ENCODE measurements at places on chromosomes 5 and 9.
A peak's percentile ranks its signal among the peaks of the same experiment; 100 is the strongest.

- no peak for DNase-seq
Measured at GRCh38 chr5:31157720-31158119, 35.8 kb upstream of the CDH6 start.

- DNase-seq, result no peak
Measured at GRCh38 chr5:42270771-42271170, 152.5 kb upstream of the GHR start.

GRCh38 chr5:127930311-127930710 is 153.3 kb upstream of the SLC12A2 start:
- DNase-seq, result no peak

DNA sequence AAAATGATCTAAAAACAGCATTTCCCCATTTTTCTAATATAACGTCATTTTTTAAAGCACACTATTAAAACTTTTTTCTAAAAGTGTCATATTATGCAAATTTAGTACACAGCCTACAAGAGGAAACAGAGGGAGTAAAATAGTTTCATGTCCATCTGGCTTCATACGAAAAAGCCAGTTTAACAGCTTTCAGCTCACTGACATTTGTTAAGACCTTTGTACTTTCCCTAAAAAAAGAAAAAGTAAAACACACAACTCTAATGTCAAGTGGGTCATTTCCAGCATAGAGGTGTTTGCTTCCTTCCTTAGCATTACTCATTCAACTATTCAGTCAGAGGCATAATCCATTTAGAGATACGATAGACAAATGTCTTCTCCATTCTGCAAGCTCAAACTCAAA is 49.4 kb downstream of the ABHD17B start:
- no peak for DNase-seq

DNA sequence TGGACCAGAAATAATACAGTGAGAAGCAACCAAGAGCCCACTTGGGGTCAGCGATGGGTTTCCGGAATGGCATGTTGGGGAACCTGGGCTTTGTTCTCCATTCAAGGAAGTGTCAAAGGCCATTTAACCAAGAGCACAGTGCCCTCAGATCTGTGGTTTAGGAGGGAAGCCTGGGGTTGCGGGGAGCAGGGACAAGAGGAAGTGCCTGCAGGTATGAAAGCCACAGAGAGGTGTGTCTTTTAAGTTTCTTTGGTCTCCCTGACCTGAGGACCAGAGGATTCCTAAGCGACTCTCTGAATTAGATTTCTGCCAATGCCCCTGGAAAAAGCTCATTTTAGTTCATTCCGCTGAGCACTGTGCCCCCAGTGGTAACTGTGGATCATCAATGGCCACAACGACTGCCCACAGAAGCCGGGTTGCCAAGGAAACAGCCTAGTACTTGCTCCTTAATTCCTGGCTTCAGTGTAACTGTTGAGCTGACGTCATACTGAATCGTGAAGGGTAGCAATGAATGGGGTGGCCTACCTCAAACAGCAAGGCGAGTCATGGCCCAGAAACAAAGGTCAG is 107.3 kb upstream of the SPIN1 start:
- no peak for DNase-seq

GRCh38 chr9:107707428-107707837 is 217.9 kb upstream of the KLF4 start:
- peak; percentile 75 for DNase-seq

GRCh38 chr9:134709512-134710270 is 68.1 kb downstream of the COL5A1 start:
- DNase-seq, result no peak

DNA sequence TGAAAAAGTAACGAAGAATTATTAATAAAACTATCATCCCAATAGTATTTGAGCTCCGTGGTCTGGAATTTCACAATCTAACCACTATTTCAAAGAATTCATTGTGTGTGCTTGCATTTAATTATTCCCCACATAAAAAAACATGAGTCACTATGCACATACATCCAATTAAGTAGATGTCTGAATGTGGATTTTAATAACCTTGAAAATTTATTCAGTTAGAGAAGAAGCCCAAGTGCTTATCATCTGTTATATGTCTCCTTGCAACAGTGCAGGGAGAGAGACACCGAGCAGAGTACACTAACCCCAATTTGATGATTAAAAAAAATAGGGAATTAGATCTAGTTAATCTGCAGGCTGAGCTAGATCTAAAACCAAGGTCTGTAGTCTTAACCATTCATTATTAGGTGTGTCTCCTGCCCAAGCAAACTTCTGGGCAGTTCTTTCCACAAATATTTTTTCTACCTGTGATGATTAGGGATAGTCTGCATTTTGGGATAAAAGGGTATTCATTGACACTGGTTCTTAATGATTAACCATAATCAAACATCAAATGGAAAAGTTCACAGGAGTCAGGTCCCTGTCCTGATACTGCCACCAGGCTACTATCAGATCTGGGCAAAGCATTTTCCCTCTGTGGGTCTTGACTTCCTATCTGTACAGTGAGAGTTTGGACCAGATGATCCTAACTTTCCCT is 164.2 kb downstream of the GRIA1 start:
- DNase-seq, result no peak

DNA sequence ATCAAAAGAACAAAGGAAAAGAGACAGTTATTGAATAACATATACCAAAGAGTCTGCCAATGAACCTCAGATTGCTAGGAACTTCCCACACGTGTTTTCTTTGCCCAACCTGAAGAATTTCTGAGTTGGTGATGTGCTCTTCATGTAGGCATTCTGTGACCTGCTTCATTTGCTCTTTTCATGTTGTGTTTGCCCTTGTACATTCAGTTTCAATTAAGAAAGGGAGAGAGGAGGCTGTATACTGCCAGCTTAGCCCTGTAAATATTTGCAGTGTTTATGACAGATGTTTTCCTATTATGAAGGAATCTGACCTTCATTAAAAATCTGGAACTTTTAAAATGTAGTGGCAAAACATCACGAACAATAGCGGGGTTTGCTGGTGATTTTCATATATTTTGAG is 168.5 kb downstream of the GAS1 start:
- no peak for DNase-seq

DNA sequence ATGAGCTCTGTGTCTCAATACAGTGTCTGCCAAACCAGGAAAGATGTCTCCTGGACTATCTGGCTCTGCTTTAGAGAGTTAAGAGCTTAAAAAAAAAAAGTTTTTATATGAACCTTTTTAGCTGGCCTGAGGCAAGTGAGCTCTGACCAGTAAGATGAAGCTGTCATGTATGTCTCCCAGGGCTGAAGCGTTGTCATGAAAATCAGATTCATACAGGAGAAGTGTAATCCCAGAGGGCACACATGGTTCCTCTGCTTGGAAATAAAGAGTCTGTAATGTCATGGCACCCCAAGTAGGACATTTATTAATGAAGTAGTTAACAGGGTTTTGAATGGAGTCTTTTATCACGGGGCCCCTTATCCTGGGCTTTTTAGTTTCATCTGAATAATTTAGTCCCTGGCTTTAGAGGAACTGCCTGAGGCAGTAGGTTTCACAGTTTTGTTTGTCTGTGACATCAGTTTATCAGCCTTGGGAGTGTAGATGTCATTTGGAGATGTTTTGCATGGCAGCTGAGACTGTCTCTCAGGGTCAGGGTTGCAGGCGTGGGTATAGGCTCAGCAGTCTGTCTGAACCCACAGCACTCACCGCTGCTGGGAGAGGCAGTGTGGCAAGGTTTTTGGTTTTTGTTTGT is 223.3 kb downstream of the DIRAS2 start:
- no peak for DNase-seq

DNA sequence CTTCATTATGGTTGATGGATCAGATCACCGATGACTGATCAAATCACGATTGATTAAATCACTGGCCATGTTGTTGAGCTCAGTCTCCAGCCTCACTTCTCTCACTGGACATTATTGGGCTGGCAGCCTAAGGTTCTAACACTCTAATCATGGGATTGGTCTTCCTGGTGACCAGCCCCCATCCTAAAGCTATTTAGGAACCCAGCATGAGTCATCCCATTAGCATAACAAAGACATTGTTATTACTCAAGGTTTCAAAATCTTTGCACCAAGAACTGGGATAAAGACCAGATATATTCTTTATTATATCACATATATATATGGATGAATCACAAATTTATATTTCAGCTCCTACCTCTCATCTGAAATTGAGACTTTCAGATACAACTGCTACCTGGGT is 272.1 kb upstream of the IL12B start:
- DNase-seq, result no peak

DNA sequence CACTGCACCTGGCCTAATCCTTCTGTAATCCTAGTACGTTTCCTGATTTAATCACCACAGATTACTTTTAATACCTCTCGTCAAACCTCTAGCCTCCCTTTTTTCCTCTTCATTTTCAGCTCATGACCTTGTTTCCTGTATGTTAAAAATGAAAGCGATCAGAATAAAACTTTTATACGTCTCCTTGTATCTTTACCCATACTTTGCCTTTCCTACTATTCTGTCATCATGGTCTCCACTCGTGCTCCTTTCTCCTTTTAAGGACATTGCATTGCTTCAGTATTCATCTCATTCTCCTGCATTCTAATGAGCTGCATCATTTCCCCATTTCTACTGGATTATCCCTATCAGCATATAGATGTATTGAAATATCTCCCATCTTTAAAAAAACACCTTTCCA is 8.5 kb downstream of the CDC42SE2 start:
- DNase-seq, result no peak

DNA sequence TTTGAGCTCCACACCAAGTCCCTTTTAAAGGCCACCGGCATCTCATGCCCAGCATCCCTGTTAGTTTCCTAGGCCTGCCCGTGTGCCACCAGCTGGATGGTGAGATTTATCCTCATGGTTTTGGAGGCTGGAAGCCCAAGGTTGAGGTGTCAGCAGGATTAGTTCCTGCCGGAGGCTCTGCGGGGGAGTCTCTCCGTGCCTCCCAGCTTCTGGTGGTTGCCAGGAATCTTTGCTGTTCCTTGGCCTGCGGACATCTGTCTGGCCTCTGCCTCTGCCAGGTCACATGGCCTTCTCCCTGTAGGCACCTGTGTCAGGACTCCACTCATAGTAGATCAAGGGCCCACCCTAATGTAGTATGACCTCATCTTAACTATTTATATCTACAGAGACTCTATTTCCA is 45.4 kb downstream of the JADE2 start:
- no peak for DNase-seq

DNA sequence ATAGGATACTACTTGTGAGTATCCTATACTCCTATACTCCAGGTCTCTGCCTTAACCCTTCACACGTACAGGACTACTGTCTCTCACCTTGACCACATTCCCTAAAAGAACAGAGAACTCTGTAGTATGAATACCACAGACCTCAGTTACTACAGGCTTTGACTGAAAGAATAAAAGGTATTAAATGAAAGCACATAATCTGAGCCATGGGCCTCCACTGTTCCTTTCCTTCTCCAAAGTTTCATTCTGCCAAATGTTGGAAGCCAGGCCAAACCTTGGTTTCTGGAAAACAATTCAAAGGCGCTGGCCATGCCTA is 191.5 kb downstream of the TSSK1B start:
- no peak for DNase-seq

DNA sequence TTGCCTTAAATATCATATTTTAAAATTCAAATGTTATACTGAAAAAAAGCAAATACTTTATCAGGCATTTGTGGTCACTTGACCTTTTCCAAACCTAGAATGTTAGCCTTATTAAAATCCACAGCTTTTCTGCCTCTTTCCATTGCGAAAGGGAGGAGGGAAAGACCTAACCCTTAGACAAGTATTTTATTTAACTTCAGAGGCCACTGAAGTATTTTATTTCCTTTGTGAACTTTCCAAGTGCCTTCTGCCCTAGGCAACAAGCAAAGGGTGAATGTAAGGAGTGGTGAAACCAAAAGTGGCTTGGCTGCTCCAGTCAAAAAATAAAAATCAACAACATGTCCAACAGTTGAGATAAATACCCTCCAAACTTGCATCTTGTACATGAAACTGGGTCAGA is 376.1 kb downstream of the EFNA5 start:
- no peak for DNase-seq

- DNase-seq, result no peak
Measured at GRCh38 chr5:111930449-111930848, 173.5 kb upstream of the NREP start.

DNA sequence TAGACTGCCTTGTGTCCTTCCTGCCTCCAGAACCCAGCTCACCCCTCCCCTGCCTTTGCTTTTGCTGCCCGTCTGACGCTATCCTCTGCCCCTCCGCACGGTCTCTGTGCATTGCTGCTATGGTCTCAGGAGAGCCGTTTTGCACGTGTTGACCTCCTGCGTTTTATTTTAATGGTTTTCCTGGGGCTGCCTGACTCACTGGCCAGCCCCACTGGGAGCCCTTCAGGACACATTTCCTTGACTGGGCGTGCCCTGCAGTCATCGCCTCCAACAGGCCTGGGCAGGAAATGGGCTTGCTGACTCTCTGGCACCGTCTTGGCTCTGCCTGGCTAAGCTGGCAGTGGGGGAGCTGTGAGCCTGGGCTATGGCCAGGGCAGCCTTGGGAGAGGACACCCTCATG is 17.9 kb upstream of the ASS1 start:
- DNase-seq, result peak; percentile 88

DNA sequence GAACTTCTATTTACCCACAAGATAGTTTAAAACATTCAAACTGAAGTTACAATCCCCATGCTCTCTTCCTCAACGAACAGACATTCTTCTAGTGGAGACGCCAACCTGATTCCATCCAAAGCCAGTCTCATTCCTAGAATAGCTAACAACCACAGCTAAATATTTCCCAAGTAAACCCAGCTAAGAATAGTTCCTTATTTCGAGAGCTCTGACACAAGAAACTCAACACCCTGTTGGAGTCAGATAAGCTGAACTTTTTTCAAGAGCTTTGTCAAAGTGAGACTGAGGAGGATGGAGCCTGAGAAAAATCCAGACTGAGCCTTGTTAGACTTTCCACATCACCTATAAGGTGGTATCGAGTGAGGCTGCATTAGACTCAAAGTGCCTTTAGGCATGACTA is 56.7 kb upstream of the RPS23 start:
- DNase-seq, result no peak

- no peak for DNase-seq
Measured at GRCh38 chr9:136947955-136948510, 3.0 kb downstream of the C8G start.

DNA sequence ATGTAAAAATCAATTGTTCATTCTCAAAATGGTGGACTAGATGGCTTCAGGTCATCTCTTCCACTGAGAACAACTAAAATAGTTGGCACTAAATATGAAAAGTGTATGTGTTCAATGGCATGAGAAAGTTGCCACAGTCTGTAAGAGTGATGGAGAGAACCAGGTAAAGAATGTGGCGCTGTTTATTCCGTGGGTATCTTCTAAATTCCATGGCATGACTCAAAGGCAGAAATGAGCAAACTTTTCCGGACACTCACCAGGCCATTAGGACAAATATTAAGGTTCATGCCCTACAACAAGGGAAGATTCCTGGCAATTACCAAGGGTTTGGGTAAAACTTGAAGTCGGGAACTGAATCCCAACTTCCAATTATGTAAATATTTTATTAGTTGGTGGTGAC is 825.4 kb upstream of the CDH6 start:
- DNase-seq, result no peak

GRCh38 chr5:93219641-93220145 is 361.3 kb downstream of the NR2F1-AS1 start:
- DNase-seq, result no peak

All from brain pericyte (primary cell).